Liver (tissue), 10 donors: ENCODE measurements at places on chromosomes 2 and 18. TPM values are rescaled to one million over a fixed set of nuclear protein-coding genes. Genes with fewer than 3 reads are reported as not detected.

Gene DCC
- total RNA-seq: not detected

Gene PRKAG3
- total RNA-seq: not detected

Gene PFN4
- 0.51 TPM for total RNA-seq

Gene GRB14
- 51.0 TPM for total RNA-seq

Gene NYAP2
- not detected for total RNA-seq

Gene RAPGEF4
- total RNA-seq: 18.2 TPM

Gene CROCC2
- 0.08 TPM for total RNA-seq

Gene MARCHF4
- total RNA-seq: not detected

Gene LDLRAD4
- 41.7 TPM for total RNA-seq

Gene SANBR
- total RNA-seq: 6.2 TPM

Gene CHRNG
- total RNA-seq: not detected

Gene CPS1
- 651 TPM for total RNA-seq

Gene L3MBTL4
- 5.5 TPM for total RNA-seq

Gene DYNAP
- total RNA-seq: not detected

Gene ZSWIM2
- total RNA-seq: not detected

Gene CCDC68
- total RNA-seq: 14.6 TPM

Gene ATP6V1C2
- total RNA-seq: 0.08 TPM

Gene MDH1
- 96.9 TPM for total RNA-seq
